Skin of body (tissue), 3 donors: ENCODE measurements at places on chromosomes 11 and 22.

GRCh38 chr11:24471084-24471483 is 25.8 kb upstream of the LUZP2 start:
- no peak for DNase-seq

DNA sequence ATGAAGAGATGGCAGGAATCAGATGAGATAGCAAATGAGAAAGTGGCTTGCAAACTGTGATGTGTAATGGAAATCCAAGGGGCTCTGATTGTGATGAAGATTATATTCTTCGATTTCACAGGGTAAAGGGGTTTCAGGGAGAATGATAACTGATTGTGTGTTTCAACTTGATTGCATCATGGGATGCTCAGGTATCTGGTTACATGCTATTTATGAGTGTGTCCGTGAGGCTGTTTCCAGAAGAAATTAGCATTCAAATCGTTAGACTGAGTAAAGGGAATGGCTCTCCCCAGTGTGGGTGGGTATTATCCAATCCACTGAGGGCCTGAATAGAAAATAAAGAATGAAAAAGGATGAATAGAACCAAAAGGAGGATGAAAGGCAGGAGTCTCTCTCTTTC is 278.7 kb upstream of the LARGE1 start:
- DNase-seq: no peak

GRCh38 chr11:20258376-20258895 is 98.2 kb upstream of the DBX1 start:
- DNase-seq: no peak

- DNase-seq: peak; percentile 50
Measured at GRCh38 chr11:100709233-100709957, 22.3 kb downstream of the ARHGAP42 start.

DNA sequence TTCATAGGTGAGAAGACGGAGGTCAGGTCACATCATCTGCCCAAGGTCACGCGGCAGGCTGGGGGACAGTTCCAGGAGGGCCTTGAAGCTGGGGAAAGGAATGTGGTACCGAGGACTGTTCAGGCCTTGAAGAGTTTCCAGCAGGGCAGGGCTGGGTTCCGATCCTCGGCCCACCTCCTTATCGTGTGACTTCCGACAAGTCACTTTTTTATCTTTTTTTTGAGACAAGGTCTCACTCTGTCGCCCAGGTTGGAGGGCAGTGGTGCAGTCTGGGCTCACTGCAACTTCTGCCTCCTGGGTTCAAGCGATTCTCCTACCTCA is 623 bp downstream of the NDUFS8 start:
- DNase-seq: no peak

GRCh38 chr11:35106595-35106994 is 32.4 kb upstream of the CD44 start:
- DNase-seq: no peak

DNA sequence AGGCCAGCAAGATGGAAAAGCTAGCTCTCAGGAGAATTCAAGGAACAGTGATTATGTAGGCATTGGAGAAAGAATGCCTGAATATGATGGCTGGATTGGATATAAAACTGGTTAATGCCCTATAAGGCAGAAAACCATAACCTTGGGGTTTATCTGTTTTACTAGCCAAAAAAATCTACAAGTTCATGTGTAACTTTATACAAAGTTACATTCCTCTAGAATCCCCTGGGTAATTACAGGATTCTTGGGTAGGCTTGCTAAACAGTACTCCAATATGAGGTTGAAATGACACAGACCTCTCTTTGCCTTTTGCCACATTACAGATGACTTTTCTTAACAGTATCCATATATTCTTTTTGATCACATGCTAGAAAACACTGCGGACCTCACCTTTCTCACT is 26.0 kb downstream of the TSPAN18 start:
- no peak for DNase-seq

DNA sequence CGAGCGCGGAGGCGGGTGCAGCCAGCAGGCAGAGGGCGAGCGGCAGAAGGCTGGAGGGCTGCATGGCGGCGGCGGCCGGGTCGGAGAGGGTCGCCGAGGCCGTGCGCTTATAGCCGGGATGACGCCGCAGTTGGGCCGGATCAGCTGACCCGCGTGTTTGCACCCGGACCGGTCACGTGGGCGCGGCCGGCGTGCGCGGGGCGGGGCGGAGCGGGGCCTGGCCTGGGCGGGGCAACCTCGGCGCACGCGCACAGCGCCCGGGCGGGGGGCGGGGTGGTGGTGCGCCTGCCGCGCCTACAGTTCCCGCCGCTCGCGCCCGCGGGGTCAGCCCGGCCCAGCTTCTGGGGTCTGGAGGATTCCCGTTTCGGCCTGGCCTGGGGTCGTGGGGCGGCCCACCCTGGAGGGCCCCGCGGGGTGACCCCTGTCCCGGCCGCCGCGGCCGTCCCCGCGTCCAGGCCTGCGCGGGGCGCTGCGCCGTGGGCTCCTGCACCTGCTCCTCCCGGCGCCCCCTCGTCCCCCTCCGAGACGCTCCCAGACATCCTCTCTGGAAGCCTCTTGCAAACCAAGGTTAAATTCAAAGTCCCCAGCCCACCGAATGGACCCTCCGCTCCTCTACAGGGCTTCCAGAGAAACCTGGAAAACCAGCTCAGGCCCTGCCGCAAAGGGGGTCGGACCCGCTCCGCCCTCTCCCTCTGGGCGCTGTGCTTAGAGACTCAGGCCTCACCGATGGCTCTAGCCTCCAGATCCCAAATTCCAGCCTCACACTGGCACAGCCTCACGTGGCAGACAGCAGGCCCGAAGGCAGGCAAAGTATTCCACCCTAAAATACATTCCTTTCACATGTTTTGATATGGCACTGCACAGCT is at the start of gene CTSD:
Gene CTSD (minus strand): TSS at position 132 of the 866 bp plus-strand sequence. CDS start 68 bp downstream, at position 64.
- DNase-seq: peak; percentile 64

DNA sequence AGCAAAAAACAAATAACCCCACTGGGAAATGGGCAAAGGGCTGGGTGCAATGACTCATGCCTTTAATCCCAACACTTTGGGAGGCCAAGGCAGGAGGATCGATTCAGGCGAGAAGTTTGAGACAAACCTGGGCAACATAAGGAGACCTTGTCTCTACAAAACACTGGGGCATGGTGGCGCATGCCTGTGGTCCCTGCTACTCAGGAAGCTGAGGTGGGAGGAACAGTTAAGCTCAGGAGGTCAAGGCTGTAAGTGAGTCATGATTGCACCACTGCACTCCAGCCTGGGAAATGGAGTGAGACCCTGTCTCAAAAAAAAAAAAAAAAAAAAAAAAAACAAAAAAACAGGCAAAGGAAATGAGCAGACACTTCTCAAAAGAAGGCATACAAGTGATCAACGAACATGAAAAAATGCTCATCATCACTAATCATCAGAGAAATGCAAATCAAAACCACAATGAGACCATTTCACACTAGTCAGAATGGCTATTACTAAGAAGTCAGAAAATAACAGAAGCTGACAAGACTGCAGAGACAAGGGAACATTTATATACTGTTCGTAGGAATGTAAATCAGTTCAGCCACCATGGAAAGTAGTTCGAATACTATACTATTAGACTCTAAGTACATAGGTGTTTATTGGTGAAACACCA is 48.2 kb upstream of the SMCO4 start:
- no peak for DNase-seq

GRCh38 chr11:62124186-62125113 is 639 bp downstream of the INCENP start:
- no peak for DNase-seq

GRCh38 chr11:134731213-134731961 is 319.3 kb upstream of the B3GAT1 start:
- no peak for DNase-seq

DNA sequence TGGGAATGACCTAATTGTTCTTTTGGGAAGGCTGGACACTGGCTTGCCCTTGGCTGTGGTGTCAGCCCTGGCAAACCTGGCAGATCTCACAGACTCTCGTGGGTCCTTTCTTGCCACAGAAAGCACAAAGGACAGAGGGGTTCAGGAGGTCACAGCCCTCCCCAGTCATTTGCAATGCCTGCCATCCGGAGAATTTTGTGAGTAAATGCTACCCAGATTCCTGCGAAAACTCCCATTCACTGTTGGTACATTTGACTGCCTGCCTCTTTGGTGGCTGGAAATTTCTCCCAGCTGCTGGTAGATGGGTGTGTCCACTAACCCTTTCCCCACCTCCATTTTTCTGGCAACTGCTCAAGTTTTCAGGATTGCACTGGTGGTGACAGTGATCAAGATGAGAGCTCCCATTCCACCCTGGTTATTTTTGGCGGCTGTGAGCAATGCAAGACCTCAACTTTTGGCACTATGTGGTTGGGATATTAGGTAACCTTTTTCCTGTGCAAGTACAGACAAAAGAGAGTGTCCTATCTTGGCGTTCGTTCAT is 155.7 kb downstream of the NAV2 start:
- no peak for DNase-seq

DNA sequence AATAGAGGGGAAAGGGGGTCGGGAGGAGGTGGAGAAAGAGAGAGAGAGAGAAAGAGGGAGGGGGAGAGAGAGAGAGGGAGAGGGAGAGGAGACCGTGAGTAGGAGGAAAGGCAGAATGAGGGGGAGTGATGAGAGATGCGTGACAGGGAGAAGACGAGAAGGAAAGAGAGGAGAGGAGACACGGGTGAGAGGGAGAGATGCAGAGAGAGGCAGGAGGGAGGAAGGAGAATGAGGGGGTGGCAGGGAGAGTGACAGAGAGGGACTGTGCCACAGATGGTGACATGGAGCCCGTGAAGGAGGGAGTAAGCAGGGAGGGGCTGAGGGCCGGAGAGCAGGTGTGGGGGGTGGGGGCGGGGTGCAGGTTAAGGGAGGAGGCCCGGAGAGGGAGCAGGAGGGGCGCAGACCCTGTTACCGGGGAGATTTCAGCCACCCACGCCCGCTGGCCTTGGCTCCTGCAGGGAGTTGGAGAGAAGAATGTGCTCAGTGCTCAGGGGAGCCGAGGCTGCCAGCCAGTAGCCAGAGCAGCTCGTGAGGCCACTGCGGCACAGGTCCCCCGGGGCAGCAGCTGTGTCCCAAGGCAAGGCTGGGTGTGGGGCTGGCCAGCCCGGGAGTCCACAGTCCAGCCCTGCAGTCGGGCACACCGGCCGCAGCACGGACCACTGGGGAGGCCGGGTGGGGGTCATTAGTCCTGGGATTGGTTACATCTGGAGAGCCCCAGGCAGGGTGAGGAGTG is at the start of gene SSTR3:
Gene SSTR3 (minus strand): TSS at position 304 of the 733 bp plus-strand sequence. CDS start 4,674 bp downstream, outside the sequence.
- DNase-seq: no peak

GRCh38 chr11:64453466-64453865 is 94.5 kb downstream of the RPS6KA4 start:
- no peak for DNase-seq

DNA sequence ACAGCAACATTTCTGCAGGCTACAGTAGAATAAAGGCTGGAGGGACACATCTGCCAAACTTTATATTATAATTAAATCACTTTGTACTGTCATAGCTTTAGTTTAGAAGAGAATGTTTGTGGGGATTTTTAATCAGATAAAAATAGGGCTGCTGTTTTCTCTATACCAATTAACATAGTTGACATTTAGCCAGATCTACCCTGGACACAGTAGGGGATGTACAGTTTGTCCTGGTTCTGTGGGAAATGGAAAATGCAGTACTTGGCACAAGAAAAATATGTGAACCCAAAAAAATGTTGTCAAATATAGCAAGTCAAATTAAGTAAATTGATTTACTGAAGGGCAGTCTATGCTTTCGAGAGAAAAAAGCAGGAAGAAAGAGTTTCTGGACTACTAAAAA is 20.8 kb upstream of the PICALM start:
- no peak for DNase-seq

DNA sequence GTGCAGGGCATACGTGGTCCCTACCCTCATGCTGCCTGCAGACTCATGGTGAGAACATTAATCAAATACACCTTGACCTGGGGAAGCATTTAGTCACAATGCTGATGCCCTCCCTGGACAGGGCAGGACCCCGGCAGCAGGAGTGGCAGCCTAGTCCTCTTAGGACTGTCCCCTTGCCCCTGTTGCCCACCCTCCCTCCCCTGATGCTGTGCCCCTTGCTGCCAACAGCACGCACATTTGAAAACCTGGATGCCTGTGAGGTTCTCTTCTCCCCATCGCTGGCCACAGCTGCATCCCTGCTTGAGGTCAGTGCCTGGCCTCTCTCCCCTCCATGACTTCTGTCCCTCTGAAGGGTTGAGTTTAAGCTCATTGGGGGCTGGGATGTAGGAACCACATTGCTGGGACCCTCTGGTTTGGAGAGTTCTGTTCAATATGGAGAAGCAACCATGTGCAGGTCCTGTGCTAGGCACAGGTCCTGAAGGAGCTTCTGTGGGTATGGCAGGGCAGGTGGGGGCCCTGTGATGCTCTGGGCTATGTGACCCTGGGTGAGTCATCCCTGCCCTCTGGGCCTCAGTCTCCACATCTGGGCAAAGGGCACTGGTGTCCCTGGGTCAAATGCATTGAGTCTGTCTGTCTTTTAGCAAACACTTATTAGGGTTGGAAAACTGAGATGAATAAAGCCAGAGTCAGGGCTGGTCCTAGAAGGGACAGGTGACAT is 31.3 kb downstream of the MYO7A start:
- DNase-seq: no peak

- no peak for DNase-seq
Measured at GRCh38 chr11:130181295-130182272, 22.0 kb downstream of the ST14 start.

DNA sequence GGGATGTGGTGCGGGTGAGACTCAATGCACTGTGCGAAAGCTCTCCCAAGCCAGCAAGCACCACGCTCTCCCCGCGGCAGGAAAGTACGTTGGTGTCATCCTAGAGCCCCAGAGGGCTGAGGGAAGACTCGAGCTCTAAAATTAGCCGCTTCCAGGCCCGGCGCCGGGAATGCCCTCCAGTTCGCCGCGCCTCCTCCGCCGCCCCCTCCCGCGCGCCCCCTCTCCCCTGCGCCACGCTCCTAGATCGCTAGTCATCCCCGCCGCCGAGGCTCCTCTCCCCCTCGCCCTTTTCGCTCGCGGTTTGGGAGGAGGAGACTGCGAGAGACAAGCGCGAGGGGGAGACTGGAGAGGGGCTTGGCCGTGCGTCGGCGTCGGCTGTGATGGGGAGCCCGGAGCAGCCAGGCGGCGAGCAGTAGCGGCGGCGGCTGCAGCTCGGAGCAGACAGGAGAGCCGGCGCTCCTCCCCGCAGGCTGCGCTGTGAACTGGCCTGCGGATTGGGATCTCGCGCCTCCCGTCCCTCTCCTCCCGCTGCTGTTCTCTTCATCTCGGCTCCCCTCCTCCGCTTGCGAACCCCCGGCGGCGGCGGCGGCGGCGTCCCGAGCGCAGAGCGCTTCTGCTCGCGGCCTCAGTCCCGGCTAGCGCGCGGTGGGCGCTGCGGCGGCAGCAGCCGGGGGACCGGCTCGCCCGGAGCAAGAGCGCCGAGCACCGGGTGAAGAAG is at the start of gene FAT3:
Gene FAT3 (plus strand): TSS at position 412 of the 718 bp plus-strand sequence. CDS start 127,295 bp downstream, outside the sequence.
- DNase-seq: peak; percentile 33

- no peak for DNase-seq
Measured at GRCh38 chr22:44974454-44974853, 35.4 kb downstream of the PHF21B start.

DNA sequence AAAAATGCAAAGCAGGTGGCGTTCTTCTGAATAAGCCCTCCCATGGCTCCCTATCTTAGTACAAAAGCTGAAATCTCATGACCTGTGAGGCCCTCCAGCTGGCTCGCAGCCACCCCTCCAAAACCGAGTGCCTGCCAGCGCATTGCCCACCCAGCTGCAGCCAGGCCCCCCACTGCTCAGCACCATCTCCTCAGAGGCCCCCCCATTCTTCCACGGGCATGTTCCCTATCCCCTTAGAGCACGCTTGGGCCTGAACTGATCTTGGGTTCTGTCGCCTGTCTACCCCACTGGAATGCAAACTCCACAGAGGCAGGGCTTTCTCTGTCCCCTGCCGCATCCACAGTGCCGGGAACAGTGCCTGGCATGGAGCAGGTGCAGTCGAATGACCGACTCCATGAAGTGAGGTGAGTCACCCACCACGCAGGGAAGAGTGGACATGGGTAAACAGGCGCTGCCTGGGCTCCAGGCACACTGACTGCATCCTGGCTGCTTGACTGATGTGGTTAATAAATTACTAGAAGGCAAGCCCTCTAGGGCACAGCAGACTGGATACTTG is 11.3 kb upstream of the EFCAB6 start:
- no peak for DNase-seq
